ENCODE measurements at places on chromosomes 4 and X.

- no peak for DNase-seq
Measured at GRCh38 chrX:149630681-149631233, 835 bp downstream of the TMEM185A start.

- DNase-seq: no peak
Measured at GRCh38 chr4:68466185-68466584, 18.9 kb downstream of the TMPRSS11E start.

DNA sequence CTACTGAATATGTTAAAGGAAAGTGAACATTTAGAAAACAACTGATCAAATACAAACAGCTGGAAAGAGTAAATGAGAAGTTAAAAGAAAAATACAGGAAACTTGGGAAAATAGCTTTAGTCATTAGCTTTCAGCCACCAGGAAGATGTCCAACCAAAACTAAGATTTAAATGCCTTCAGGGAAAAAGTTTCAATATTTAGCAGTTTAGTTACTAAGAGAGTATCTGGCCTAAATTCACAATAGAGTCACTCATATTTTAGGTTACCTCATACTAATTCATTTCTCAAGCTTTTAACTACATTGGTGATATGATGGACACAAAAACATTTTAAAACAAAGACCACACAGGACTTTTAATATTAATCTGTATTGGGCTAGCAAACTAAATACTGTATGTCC is 13.1 kb upstream of the KLHL13 start:
- no peak for DNase-seq

GRCh38 chr4:40321574-40322275 is 13.4 kb upstream of the CHRNA9 start:
- DNase-seq: no peak

DNA sequence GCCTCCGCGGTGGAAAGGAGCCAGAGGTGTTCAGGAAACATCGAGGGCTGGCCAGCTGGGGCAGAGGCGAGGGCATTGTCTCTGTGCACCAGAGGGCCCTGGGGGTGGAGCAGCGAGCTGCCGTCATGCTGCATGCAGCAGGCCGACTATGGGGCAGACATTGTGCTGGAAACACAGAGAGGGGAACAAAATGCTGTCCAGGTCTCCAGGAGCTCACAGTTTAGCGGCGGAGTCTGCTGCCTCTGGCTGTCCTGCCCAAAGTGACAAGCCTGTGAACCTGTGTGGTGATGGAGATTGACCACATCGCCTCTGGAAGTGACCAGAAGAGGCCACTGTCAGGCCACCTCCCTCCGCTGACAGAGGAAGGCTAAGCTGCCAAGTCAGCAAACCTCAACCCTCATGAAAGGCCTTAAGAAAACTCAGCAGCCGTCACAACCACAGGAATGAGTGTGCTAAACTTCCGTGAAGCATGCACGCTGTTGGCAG is 20.1 kb upstream of the SASH3 start:
- DNase-seq: peak; percentile 76

DNA sequence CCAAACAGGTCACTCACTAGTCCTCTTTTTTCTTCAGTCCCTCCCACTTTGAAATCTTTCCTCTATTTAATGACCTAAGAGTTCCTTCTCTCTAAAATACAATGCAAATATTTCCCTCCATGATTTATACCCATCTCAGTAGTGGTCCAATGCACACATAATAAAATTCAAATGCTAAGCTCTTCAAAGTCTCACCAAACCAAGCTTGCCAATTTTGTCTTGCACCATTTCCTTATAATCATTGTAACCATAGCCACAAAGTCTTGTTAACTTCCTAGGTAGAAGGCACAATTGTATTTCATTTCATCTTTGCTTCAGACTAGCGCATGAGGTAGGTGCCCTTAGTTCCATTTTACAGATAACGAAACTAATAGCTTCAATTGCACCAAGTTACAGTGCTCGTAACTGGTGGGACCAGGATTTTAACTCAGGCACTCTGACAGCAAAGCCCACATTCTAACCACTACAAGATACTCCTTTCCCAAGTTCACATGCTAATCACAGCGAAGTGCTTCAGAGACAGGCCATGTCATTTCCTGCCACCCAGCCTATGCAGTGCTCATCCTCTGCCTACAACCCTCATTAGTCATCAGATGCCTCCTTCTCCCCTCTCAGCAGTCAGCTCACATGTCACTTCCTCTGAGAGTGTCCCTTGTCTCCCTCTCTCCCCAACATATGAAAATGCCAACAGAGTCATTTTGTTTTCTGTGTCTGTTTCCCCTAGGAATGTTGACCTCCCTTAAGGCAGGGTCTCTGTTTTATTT is 66.9 kb upstream of the PPARGC1A start:
- DNase-seq: no peak

DNA sequence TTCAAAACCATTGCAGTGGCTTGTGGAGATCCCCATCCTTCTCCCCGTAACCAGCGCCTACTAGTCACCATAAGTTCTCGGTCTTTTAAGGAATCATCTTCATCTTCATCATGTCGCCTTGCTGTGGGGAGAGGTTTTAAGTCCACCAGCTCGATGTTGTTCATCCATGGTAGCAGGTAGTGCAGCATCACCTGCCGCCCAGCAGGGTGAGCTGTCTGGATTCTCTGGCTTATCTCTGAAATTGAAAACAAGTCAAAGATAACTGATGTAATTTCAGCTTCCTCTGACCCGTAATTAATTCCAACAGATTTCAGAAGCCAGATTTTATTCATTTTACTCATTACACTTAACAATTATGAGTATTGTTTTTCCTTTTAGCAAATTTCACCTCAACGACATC is 67.4 kb downstream of the ZAR1 start:
- no peak for DNase-seq

GRCh38 chr4:6465955-6466354 is 6.5 kb downstream of the PPP2R2C start:
- no peak for DNase-seq

DNA sequence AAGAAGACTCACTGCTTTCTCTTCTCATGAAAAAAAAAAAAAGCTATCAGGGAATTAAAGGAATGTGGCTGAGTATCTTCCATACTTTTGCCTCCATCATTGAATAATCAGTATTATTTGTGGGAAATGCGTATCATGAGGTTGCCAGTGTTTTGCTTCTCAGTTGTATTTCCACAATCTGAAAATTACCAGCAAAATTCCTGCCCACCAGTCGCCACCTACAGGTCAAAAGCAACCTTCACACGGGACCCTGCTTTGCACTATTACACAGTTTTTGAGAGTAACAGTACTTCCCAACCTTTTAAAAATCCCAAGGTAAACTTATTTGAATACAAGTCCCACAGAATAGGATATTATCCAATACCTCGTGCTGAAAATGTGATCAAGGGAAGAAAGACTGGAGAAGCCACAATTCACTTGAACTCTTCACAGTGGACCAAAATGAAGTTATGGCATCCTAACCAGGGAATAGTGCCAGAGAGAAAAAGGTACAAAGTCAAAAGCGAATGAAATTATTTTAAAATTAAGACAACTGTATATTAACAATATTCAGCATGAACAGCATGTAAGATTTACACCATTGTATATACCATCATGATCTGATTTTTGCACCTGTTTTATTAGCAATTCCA is 30.4 kb downstream of the PGRMC1 start:
- peak; percentile 23 for DNase-seq

GRCh38 chr4:53228036-53228435 is 137.8 kb downstream of the SCFD2 start:
- DNase-seq: no peak

GRCh38 chrX:148624951-148625474 is 124.6 kb downstream of the AFF2 start:
- no peak for DNase-seq

GRCh38 chrX:74579597-74580198 is 34.7 kb downstream of the RLIM start:
- DNase-seq: no peak

DNA sequence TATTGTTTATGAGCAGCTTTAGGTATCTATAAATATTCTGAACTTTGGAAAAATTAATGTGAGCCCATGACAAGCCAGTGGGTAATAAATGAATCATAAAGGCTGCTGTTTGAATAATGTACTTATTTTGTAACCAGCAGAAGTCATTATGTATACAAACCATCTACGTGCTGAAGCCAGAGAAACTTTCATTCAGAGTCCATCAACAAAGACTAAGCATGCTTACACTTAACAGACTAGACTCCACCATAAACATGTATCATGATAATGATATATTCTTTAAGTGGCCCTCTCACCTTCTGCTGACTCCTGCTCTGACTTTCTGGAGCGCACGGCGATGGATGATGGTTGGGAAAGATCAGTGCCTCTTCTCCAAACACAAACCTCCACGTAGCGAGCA is 72.0 kb downstream of the SMARCA5 start:
- DNase-seq: no peak

- no peak for DNase-seq
Measured at GRCh38 chrX:96700625-96701024, 16.0 kb downstream of the DIAPH2 start.

DNA sequence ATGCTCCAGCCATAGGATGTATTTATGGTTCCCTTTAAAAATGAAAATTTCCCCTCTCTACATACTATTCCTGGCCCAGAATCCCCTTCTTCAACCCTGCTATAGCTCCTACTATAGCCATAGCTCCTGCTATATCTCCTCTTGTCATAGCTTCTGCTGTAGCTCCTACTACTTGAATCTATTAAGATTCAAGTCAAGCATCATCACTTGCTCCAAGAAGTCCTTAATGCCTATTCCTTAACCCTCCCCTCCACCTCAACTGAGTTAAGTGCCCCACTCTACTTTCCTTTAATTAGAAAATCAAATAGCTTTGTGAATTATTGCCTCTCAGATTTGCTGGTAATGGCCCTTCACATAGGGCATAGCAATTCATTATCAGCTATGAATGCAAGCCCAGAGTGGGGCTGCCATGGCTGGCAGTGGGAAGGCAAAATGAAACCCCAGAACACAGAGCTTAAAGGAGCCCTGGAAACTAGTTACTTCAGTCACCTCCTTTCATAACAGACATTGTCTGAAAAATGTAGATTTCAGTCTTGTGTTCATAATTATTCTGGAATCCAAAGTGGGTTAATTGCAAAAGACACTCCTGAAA is 15.4 kb downstream of the OCIAD2 start:
- no peak for DNase-seq

GRCh38 chr4:81314897-81315470 is 100.0 kb upstream of the PRKG2 start:
- DNase-seq: no peak

- no peak for DNase-seq
Measured at GRCh38 chr4:69713593-69713992, 46.8 kb downstream of the SULT1B1 start.

DNA sequence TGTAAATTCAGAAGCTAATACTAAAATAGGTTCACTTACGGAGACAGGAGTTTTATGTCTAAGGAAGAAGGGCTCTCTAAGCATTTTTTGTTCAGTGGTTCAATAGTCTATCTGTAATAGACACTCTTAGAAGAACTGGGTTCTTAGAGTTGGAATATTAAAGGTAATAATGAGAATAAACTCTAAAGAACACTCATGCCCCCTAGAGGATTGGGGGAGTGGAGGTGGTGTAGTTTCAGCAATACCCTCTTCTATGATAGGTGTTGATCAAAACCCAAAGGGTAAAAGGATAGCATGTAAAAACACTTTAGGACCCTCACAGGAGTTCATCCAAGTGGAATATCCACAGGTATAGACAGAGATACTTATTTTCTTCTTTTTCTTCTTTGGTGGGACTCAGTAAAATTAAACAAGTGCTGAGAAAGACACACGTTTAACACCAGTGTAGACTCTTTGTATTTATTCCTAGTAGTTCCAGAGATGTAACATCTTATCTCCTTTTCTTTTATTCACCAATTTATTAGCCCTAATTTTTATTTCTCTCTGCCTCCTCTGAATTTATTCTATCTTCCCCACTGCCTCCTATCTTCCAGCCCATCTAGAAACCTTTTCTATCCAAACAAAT is 25.7 kb upstream of the MND1 start:
- DNase-seq: no peak

DNA sequence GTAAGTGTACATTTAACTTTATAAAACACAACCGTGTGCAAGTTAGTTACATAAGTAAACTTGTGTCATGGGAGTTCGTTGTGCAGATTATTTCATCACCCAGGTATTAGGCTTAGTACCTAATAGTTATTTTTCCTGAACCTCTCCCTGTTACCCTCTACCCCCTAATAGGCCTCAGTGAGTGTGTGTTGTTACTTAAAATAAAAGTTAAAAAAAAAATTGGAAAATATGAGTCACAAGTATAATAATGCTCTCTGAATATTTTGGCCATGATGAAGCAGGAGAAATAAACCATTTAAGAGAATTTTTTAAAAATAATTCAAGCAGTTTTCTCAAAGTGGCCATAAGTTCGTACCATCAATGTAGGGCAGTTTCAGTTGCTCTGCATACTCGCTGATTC is 105.1 kb upstream of the GRID2 start:
- no peak for DNase-seq

GRCh38 chr4:30619679-30620078 is 100.5 kb upstream of the PCDH7 start:
- no peak for DNase-seq

GRCh38 chr4:94525993-94526728 is 74.4 kb downstream of the PDLIM5 start:
- DNase-seq: no peak

DNA sequence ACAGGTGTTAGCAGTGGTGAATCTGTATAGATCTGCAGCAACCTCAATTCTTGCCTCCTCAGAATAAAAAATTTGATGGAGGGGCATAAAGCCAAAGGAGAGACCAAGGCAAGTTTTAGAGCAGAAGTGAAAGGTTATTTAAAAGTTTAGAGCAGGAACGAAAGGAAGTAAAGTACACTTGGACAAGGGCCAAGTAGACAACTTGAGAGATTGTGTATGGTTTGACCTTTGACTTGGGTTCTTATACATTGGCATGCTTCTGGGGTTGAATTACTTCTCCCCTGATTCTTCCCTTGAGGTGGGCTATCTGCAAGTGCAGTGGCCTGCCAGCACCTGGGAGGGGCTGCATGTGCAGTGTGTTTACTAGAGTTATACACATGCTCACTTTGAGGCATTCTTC is 278.8 kb upstream of the NDST3 start:
- DNase-seq: no peak

DNA sequence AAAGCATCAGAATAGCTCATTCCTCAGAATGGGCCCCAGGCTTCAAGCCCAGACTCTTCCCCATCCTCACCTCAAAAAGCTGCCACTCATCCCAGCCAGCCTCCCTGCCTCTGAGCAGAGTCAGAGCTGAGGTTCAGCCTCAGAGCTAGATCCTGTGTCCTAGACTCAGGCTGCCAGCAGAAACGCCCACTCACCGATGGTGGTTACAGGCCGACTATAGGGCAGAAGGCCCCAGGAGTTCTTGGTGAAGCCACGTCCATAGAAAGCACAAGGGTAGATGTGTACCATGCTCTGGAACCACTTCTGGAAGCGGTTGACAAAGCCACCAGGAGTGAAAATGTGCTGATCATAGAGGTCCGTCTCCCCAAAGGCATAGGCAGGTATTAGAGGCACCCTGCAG is 7.7 kb downstream of the AWAT2 start:
- no peak for DNase-seq

GRCh38 chr4:112075129-112075753 is 70.0 kb upstream of the FAM241A start:
- DNase-seq: peak; percentile 47

GRCh38 chr4:120158046-120158445 is 91.4 kb upstream of the MAD2L1 start:
- DNase-seq: no peak

GRCh38 chr4:78777576-78777940 is 1.4 kb downstream of the BMP2K start:
- DNase-seq: no peak

GRCh38 chr4:187209921-187210613 is 486.4 kb upstream of the FAT1 start:
- no peak for DNase-seq

All from activated CD8-positive, alpha-beta T cell treated with anti-CD3 and anti-CD28 coated beads, Interleukin-2, amount 10 ng/mL, durations not matched to agents 7 days and 5 days (primary cell).